Glutamatergic neuron (in vitro differentiated cells): ENCODE measurements at places on chromosomes 4 and X.
A peak's percentile ranks its signal among the peaks of the same experiment; 100 is the strongest.

DNA sequence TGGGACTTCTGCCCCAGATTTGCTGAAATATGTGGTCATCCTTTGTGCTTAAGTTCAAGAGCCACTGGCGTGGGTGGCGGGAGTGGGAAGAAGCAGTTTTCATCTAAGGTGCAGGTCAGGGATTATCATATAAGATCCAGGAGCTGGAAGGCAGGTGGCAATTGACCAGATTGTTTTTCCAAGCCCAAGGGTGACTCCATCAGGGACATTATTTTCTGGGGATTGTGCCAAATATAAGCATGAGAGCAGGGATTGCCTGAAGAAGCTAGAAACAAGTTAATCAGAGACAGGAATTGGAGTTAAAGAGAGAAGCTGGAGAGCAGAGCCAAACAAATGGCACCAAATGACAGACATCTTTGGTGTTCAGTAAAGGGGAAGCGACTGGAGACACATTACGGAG is 19.4 kb upstream of the SEL1L3 start:
- no peak for DNase-seq

- DNase-seq = no peak
Measured at GRCh38 chr4:54662901-54663585, 5.3 kb downstream of the KIT start.

DNA sequence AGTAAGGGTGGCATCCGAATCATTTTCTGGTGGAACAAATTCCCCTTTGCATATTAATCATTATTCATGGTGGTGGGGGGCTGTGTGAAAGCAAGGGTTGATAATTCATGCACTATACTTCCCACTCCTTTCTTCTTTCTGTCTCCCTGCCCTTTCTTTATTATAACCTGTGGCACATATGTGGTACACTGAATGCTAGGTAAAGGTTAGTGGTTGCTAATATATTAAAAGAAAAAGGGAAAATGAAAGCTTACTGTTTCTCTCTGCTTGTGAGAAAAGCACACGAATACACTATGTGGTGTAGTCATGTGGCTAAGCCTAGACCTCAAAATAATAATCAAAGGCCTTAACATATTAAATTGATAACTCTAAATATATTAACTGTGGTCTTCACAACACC is 178.4 kb upstream of the RPS6KA3 start:
- DNase-seq = no peak

DNA sequence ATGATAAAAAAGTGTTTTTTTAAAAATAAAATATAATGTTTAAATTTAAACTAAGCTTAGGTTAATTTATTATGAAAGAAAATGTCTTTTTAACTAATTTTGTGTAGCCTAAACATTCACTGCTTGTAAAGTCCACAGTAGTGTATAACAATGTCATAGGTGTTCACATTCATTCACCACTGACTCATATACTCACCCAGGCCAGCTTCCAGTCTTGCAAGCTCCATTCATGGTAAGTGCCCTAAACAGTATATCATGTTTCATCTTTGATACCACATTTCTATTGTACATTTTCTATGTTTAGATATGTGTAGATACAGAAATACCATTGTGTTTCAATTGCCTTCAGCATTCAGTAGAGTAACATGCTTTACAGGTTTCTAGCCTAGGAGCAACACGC is 530.3 kb downstream of the EPHA5 start:
- no peak for DNase-seq

- DNase-seq = peak; percentile 45
Measured at GRCh38 chr4:41881981-41882624, 53.1 kb upstream of the TMEM33 start.

GRCh38 chr4:41303372-41304118 is 46.8 kb downstream of the UCHL1 start:
- no peak for DNase-seq

DNA sequence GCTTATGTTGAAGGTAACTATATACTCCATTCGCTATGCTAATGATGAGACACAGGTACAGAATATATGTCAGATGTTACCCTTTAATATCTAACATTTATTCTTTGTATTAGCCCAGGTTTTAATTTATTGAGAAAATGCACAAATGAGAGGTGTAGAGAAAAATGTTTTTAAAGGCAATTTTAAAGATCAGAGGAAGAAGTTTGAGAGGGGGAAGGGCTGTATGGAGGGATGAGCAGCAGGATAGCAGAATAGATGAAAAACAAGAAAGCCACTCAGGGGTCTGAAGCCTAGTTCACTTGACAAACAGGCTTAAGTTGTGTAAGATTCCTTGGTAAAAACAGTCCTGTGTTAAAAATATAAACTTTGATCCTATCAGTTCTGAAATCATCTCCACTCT is 3.7 kb downstream of the MAB21L2 start:
- DNase-seq = no peak

DNA sequence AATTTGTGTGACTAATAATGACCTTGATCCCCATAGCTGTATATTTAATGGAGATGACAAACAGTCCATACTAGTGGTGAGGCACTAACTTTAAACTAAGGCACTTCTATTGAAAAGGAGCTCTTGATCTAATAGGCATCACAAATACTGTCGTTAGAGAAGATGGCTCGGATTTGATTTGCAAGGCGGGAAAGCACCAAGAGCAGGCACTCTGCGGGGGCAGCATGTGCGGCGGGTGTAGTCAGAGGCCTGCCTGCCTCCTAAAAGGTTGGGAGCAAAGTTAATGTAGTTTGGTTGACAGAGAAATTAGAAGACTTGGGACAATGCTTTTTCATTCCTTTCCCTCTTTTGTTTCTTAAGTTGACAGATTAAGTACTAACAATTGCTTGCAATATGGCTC is 278.8 kb downstream of the CFAP299 start:
- peak; percentile 14 for DNase-seq

DNA sequence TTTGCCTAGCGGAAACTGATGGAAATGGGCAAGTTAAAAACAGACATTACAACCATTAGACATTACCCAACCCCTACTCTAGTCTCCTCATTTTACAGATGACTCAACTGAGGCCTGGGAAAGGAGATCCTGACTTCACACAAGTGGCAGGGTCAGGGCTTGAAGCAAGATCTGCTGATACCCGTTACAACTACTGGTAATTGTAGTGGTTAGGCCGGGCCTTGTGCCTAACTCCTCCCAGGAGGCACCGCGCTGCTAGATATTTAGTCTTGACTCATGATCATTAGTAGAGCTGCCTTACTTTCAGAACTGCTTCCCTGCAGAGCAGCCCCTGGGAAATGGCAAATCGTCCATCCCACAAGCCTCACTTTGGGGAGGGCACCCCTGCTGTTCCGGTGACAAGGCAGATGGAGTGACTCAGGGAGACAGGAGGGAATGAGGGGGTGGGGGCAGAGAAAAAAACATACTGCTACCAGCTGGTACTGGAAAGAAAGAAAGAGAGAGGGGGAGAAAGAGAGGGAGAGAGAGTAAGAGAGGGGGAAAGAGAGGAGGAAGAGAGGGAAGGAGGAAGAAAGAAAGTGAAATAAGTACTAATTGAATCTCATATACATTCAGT is 12.2 kb downstream of the ARHGEF6 start:
- peak; percentile 43 for DNase-seq

DNA sequence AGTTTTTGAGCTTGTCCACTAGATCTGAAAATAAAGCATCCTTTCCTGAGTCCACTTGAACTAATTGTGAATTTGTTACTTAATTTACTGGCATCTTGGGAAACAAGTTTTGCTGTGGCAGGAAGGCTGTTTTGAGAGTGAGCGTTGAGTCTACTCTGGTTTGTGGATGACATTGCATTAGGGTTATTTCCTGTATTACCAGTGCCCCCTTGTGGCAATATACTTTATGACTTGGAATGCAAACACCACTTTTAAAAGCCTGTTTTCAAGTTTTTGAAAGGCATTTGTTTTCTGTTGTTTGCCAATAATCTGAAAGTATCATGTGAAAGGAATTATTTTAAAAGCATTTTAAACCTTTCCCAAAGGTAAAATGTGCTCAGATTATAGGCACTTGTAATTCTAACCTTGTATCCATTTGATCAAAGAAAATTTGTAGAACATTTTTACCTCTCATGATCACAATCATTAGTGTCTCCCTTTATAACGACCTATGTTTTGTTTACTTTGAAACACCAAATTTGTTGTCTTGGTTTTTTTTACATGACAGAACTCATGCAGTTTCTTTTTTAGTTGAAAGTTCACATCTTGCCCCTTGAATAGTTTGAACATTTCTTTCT is 18.0 kb upstream of the CYP2U1 start:
- no peak for DNase-seq

DNA sequence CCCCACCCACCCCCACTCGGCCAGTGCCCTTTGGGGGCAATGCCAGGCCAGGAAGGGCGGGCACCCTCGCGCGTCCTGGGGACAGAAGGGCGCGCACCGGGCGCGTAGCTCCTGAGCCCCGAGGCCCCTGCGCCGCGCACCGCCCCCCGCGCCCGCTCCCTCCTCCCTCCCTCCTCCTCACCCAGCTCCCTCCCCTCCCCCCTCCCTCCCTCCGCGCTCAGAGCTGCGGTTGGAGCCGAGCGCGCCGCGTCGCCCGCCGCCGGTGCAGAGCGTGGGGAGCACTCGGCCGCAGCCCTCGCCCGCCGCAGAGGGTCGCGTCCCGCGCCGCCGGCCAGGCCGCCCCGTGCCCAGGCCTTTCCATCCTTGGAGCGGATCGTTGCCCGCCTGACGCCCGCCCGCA is at the start of gene ATP2B3:
TSS of gene ATP2B3 (plus strand) at position 220 of the 400 bp plus-strand sequence. CDS start 18,606 bp downstream, outside the sequence.
- DNase-seq = peak; percentile 55

GRCh38 chr4:100836929-100837328 is 319.1 kb upstream of the EMCN start:
- DNase-seq = no peak

- DNase-seq = no peak
Measured at GRCh38 chr4:100162027-100162685, 28.1 kb downstream of the DDIT4L start.

- DNase-seq = no peak
Measured at GRCh38 chr4:157242871-157243270, 22.3 kb downstream of the GRIA2 start.

DNA sequence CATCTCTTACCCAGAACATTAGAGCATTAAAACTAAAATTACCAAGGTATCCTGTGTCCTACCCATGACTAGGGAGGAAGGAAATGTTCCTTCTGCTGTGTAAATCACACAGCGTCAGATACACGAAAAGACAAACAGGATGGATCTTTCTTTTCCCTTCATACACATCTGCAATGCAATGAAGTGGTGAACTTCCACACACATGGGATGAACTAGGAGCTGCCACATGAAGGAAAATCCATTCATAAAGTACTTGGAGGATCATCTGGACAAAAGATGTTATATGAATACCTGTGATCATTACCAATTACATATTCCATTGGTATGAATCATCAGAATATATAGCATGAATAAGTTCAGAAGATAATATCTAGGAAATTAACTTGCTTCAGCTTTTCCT is 46.2 kb downstream of the LDB2 start:
- no peak for DNase-seq

DNA sequence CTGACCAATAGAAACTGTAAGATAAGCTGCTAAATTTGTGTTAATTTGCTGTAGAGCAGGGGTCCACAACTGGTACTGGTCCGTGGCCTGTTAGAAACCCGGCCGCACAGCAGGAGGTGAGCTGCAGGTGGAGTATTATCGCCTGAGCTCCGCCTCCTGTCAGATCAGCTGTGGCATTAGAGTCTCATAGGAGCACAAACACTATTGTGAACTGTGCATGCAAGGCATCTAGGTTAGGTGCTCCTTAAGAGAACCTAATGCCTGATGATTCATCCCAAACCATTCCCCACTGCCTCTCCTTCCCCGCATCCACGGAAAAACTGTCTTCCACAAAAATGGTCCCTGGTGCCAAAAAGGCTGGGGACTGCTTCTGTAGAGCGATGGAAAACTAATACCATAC is 19.7 kb downstream of the FBXW7 start:
- DNase-seq = no peak

DNA sequence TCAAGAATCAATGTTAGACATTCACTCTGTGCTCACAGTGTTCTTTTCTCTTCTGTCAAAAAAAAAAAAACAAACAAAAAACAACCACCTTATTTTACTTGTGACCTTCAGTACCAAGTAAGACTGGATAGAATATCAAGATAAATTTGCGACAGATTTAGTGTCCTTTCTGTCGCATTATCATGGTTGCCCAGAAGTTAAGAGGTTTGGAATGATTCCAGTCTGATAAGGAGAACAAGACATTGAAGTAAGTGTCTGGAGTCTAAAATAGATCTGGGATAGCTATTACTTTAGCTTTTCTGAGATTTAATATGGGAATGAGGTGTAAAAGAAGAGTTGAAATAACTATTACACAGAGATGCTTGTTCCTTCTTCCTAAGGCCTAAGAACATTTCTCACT is 31.7 kb downstream of the SNCA start:
- no peak for DNase-seq

DNA sequence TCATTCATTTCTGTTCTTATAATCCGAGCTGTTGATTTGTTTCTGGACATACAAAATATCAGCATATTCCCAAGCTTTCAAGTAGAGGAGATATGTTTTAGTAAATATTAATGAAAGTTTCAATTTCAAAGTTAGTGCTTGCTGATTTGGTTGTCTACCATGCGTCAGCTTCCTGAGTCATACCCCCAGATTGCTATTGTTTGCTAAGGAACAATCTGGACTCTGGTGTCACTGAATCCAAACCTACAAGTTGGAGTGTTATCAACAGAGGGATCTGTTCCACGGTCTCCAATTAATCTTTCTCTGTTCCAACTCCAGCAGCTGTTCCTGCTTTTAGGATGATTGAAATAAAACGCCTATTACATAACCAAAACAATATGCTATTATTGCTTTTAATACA is 96.1 kb upstream of the FAM9A start:
- DNase-seq = no peak

DNA sequence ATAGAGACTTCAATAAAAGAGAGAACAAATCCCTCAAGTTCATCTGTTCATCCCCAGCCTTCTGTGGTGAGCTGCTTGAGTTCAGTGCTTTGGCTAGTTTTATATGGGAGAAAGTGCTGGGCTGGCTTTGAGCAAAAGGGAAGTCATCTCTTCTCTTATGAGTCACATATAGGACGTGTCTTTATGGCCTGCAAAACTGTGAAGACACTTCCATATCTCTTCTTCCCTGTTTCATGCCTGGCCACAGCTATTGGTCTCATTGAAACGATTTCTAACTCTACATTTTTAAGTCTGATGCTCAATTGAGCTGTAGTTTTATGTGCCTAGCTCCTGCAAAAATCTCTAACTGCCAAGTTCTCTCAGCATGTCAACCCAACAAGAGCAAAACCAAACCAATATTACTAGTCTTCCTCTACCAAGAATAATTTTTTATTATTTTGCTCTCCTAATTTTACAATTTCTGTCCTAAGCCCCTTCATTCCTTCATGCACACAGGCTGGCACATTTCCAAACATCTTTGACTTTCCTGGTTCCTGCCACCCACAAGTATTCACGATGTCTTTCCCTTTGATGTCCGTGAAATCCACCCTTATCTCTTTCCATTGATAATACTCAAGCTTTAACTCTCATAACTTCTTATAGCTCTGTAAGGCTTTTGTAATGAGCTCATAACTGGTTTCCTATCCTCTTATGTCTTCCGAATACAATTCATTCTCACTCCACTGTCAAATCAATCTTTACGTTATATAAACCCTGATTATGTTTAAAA is 165.3 kb downstream of the BTC start:
- no peak for DNase-seq

GRCh38 chr4:107743532-107743931 is 23.5 kb upstream of the PAPSS1 start:
- no peak for DNase-seq

- no peak for DNase-seq
Measured at GRCh38 chr4:184265546-184266351, 48.1 kb upstream of the ENPP6 start.
